AG08395 (cell line): ENCODE measurements at places on chromosomes 16 and 17.
A peak's percentile ranks its signal among the peaks of the same experiment; 100 is the strongest.

DNA sequence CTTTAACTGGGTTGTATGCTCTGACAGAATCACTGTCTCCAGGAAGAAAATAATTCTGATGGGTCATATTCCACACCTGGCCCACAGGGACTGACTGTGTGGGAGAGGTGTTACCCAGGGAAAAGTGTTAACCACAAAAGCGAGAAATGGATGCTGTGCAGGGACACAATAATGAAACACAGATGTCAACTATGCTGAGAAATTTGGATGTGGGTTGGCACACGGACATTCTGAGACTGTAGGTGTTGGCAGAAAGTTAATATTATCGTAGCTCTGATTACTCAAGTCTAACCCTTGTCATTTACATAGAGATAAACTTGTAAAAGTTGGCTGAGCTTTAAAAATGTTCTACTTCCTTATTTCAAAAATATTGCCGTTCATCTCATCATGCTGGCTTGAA, 19.6 kb downstream of the TMC5 start:
- DNase-seq: no peak

GRCh38 chr17:31609331-31609730, 217.9 kb downstream of the RAB11FIP4 start:
- no peak for DNase-seq

GRCh38 chr17:37710344-37710886, 34.4 kb downstream of the HNF1B start:
- DNase-seq: peak; percentile 40

- DNase-seq: no peak
Measured at GRCh38 chr17:72366626-72367025, 245.8 kb downstream of the SOX9 start.

GRCh38 chr17:31586946-31587345, 195.5 kb downstream of the RAB11FIP4 start:
- DNase-seq: peak; percentile 25

- no peak for DNase-seq
Measured at GRCh38 chr16:59510008-59510424, 775.9 kb upstream of the GOT2 start.

DNA sequence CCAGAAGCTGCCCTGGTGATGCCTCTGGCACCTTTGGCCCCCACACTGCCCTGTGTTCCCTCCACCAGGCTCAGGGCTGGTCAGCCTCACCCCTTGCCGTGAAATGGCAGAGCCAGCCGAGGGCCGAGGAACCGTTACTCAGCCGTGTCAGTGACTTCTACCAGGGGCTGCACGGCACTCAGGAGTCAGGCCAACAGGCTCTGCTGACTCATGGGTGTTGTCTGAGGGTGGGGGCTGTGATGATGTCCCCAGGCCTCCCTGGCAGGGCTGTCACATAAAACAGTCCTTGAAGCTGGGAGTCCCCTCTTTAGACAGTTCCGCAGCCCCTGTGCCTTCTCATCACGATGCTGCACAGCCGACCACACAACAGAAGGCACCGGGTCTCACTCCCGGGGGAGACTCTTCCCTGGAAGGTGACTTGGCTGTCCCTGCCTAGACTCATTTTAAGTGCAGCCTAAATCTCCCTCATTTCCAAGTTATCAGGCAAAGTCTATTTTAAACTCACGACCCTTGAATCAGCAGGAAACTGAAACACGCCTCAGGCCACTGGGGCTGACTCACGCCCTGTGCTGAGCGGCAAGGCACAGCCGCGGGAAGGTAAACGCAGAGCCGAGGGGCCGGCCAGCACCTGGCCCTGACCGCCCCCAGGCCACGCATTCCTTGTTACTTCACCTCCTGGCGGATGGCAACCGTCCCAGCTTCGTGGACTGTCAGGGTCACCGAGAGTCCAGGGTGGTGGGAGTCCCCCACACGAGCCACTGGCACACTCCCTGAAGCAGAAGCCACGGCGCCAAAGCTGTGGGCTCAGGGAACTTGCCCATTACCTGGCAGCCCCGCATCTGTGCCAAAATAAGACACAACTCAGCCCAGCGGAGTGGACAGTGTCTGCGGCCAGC, 102.6 kb downstream of the ZNF778 start:
- peak; percentile 77 for DNase-seq

DNA sequence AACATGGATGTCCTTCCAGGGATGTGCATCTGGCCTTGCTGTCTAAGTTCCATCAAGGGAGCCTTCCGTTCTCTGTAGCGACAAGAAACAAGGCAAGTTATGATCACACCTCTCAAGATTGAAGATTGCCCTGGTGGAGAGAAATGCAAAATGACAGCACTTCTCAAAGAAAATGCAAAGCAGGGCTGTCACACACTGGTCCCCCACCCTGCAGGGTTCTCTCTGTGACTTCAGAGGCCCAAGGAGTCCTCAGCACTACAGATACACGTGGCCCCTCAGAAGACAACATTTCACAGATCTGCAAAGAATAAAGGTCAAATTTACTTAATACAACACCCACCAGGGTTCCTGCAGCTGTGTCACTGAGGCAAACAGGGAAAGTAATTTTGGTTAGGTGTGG, 60.7 kb upstream of the TEX2 start:
- DNase-seq: no peak

DNA sequence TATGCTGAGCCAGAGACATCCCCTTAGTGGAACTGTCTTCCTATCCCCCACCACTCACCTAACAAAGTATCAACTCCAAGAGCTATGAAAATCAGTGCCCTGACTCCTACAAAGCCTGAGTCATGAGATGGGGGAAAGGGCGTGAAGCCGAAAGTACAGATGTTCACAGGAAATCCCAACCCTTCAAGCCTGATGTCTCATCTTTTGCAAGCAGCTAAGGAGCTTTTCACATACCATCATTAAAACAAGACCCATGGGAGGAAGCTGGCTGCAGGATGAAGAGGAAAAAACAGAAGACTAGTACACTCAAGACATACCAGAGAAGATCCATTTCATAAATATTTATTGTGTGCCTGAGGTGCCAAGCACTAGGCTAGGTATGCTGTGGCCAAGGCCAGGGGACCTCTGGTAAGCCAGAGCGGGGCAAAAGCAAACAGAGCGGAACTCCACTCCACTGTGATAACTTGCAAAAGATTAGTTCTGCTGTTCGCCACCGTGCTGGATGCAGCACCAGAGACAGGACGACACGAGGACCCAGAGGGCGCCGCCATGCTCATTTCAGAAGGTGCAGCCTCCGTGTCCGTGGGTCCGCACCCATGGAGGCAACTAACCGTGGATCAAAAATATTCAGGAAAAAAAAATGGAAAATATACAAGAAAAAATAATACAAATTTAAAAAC, 4.5 kb upstream of the MNT start:
- DNase-seq: peak; percentile 69

DNA sequence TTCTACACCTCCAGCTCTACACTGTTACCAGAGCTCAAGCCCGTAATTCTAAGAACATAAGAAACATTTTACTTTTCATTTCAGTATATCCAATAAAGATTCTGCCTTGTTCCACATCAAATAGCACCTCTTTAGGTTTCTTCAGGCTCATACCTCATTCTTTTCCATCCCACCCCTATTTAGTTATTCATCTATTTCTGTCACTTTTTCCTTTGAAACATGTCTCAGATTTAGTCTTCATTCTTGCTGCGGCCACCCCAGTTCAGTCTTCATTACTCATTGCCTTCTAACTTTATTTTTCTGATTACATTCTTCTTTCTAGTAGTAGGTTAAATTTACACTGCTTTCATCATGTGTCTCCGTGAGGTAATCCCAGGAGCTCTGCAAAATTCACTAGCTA, 33.5 kb downstream of the PPM1E start:
- DNase-seq: no peak

DNA sequence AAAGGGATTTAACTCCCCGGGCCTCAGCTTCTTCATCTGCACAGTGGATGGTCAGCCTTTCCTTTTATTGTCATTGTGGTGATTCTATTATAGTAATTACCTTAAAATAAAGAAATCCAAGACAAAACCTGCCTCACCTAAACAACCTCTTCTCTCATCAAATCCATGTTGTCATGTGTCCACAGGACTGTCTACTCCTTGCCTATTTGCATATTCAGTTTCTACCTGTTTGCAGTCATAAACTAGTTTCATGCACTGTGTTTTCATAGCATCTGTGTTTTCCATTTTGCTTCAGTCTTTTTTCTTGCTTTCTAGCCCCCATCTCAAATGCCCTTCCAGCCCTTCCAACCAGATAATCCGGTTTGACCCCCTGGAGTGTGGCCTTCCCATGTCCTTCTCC, 44.3 kb upstream of the CPNE2 start:
- no peak for DNase-seq

GRCh38 chr17:67818110-67819002, 6.9 kb upstream of the BPTF start:
- DNase-seq: no peak

GRCh38 chr16:22813223-22813947, 577 bp upstream of the HS3ST2 start:
- peak; percentile 63 for DNase-seq

GRCh38 chr16:67268136-67268579, 11.2 kb upstream of the PLEKHG4 start:
- peak; percentile 88 for DNase-seq

DNA sequence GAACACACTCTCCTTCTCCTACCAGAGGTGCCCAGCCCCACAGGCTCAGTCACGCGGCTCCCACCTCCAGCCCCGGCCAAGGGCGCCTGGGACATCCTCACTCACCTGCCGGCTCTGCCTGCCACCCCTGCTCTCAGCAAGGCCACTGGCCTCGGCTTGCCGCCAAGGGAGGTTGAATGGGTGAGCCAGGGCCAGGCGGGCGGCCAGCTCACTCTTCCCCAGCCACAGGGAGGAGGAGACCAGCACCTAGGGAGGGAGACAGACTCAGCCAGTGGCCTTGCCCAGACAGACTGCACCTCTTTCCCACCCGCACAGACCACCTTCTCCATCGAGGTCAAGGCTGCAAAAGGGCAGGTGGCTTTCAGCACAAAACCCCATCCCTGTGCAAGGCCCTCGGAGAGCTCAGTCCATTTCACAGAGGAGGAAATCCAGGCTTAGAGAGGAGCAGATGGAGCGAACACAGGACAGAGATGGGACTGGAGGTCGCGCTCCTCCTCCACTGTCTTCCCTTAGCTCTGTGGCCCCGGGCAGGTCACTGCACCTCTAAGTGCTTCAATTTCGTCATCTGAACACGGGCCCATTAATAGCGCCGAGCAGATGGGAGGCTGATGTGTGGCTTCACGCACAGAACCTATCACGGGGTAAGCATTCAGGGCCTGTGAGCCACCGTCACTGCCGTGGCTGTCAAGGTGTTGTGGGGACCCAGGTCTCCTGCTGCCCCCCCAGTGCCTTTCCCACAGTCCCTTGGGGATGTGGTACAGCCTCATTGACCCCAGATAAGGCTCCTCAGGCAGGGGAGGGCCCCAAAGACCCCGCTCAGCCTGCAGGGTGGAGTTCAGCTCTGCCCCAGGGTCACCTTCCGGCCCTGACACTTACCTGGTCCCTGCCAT, 56.1 kb downstream of the RMI2 start:
- DNase-seq: no peak

- DNase-seq: no peak
Measured at GRCh38 chr17:38874505-38875400, 4.9 kb downstream of the LASP1 start.

DNA sequence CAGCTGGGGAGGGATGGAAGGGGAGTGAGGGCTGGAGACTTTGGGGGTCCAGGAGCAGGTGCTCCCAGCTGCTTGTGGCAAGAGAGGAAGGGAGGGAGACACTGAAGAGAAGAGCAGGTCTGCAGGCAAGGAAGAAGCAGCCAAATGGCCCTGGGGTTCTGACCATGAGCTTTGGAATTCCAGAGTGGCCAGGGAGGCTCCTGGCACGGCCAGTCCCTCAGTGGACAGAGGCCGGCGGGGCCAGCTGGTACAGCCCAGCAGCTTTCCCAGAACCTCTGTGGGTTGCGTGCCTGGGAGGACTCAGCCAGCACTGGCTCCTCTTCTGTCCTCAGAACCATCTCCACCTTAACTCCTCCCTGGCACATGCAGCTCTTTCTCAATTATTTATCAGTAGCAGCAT, 233.0 kb downstream of the MSI2 start:
- DNase-seq: no peak

GRCh38 chr16:74926805-74927204, 58.1 kb downstream of the WDR59 start:
- DNase-seq: no peak

DNA sequence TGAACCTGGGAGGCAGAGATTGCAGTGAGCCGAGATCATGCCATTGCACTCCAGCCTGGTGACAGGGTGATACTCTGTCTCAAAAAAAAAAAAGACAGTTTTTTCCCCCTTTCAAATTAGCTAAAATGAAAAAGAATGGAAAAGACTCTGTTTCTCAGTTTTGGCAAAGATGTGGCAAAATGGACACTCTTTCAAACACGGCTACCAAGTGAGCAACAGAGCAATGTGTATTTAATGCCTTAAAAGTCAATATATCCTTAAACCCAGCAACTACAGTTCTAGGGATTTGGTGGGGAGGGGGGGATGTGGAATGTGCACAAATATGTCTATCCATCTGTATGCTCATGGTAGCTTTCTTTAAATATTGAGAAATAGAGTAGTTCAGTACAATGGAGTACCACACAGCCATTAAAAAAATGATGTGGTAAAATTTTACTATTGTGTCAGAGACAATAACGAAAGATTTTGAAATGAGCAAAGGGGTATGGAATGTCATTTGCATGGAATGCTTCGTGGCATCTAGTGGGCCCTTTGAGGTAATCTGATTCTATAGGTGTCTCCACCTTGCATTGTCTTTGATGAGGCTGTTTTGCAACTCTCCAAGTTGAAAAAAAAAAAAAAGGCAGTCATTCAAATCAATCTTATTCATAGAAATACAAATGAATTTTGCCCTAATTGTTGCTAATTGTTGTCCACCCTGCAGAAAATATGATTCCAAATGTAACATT, 108.1 kb downstream of the AXIN2 start:
- DNase-seq: no peak

- DNase-seq: no peak
Measured at GRCh38 chr16:56812884-56813283, 52.1 kb upstream of the SLC12A3 start.

DNA sequence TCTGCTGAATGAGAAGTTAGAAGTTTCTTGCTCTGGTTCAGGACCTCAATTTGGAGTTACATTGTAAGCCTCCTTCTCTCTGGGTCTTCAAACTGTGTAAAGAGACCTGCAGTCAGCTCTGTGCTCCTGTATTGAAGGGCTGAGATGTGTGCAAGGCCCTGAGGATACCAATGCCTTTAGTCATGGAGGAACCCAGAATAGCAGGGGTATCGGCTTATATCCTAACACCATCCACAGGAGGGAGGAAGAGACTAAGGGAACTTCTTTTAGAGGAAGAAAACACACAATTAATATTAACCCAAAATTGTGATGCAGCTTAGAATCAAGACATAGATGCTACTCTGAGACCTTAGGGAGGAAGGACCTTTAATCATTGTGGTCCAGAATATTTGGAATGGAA, 36.5 kb downstream of the GLP2R start:
- DNase-seq: no peak

GRCh38 chr17:65688307-65688706, 126.9 kb upstream of the AXIN2 start:
- DNase-seq: no peak

GRCh38 chr17:48769009-48769675, 40.6 kb upstream of the HOXB13 start:
- DNase-seq: no peak

DNA sequence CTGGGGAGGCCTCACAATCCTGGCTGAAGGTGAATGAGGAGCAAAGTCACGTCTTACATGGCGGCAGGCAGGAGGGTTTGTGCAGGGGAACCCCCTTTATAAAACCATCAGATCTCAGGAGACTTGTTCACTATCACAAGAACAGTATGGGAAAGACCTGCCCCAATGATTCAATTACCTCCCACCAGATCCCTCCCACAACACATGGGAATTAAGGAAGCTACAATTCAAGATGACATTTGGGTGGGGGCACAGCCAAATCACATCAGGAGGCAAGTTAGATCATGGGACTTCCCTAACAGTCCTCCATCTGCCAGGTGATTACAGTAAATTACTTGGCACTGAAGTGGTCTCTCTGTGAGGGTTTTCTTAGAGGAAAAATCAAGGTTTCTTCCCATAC, 5.3 kb downstream of the TMEM114 start:
- DNase-seq: no peak
